ENCODE measurements at places on chromosomes 13 and 19.

DNA sequence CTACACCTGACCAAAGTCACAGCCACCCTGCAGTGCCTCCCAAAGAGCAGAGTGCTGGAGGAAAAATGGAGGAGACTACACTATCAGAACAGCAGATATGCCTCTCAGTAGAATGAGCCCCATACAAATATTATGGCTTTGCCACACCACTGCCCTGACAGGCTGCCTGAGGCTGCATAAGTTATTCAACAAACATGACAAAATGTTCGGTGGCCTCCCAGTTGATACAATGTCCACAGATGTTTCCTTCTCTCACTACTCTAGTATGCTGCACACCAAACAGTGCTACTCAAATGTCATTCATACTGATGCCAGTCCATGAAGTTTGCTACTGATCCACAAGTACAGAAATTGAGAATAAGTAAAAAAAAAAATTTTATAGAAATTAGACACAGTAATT, 41.0 kb downstream of the N4BP2L2 start:
- no peak for DNase-seq

GRCh38 chr13:46797501-46798237, 708 bp upstream of the ESD start:
- DNase-seq: no peak

DNA sequence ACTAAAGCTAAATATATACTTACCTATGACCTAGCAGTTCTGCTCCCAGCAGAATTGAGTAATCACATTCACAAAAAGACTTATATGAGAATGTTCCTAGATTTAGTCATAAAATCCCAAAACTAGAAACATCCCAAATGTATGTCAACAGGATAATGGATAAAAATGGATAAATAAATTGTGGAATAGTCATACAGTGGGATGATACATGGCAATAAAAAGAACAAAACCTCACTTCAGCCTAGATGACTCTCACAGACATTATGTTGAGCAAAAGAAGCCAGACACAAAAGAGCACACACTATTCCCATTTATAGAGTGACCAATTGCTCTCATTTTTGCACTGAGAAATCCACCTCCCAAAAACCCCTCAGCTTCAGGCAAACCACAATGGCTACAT, 352.4 kb upstream of the HTR2A start:
- no peak for DNase-seq

- DNase-seq: no peak
Measured at GRCh38 chr19:10975374-10976130, 14.7 kb downstream of the SMARCA4 start.

DNA sequence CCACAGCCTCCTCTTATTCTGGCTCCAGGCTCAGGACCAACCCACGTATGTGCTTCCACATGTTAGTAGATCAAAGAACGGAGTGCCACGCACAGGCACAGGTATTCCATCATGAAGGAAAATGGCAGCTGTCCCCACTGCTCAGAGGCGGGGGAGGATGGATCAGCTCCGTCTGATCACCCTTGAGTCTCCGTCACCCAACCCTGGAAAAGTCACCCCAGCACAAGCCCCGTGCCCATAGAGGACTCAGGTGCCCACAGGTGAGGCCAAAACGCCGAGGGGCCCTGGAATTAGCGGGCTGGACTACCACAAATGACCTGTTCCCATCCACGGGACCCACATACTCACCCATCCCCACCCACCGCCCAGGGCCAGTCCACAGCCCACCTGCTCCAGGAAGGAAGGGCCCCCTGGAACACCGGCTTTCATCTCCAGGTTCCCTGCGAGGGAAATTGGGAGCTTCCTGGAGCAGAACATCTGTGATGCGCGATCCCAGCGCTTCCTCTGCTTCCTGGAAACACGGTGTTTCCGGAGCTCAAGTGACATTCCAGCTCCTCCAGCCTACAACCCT, 120.5 kb upstream of the SPACA7 start:
- DNase-seq: no peak

Measured in sciatic nerve (tissue), 2 donors.